ENCODE measurements at places on chromosomes 4 and X.

GRCh38 chrX:9433596-9433995, 31.3 kb upstream of the TBL1X start:
- DNase-seq, result no peak

- no peak for DNase-seq
Measured at GRCh38 chrX:68112321-68112720, 321.0 kb downstream of the OPHN1 start.

GRCh38 chr4:126051689-126052424, 737.1 kb downstream of the FAT4 start:
- no peak for DNase-seq

GRCh38 chr4:153427363-153428071, 38.6 kb upstream of the TMEM131L start:
- DNase-seq, result no peak

Measured in gastrocnemius medialis (tissue), 4 donors.